ENCODE measurements at places on chromosomes 6 and 20. TPM values are rescaled to one million over a fixed set of nuclear protein-coding genes. Genes with fewer than 3 reads are reported as not detected.

C6orf15 gene
- polyA plus RNA-seq = not detected

SLC17A3 gene
- polyA plus RNA-seq = not detected

TFB1M gene
- polyA plus RNA-seq = 2.4 TPM

EGFL8 gene
- 0.22 TPM for polyA plus RNA-seq

SEMG1 gene
- not detected for polyA plus RNA-seq

FBXO9 gene
- polyA plus RNA-seq = 47.7 TPM

ILRUN gene
- 6.5 TPM for polyA plus RNA-seq

RNF39 gene
- not detected for polyA plus RNA-seq

CRIP3 gene
- polyA plus RNA-seq = 1.6 TPM

Measured in CD14-positive monocyte (primary cell).